Nasal cavity respiratory epithelium epithelial cell of viscerocranial mucosa (primary cell): ENCODE measurements at places on chromosomes 1 and 21. TPM values are rescaled to one million over a fixed set of nuclear protein-coding genes. Genes with fewer than 3 reads are reported as not detected.

The OTUD7B gene
- 19.5 and 24.9 TPM in 2 replicates for total RNA-seq

The ZNF695 gene
- 0.21 and 0.68 TPM in 2 replicates for total RNA-seq

The EPHB2 gene
- total RNA-seq = 3.4 and 83.6 TPM in 2 replicates

The KRTAP7-1 gene
- total RNA-seq = not detected in 2 replicates

The MAP3K21 gene
- total RNA-seq = 9.9 and 10.3 TPM in 2 replicates

The GBP4 gene
- under 0.01 and 0.36 TPM in 2 replicates for total RNA-seq

The ARL8A gene
- 29.4 and 45.3 TPM in 2 replicates for total RNA-seq

The TMPRSS3 gene
- total RNA-seq = 0.07 TPM in 1 of 2 replicates, not detected in the other

The SRP9 gene
- 192 and 219 TPM in 2 replicates for total RNA-seq

The UMODL1 gene
- total RNA-seq = 0.07 TPM in 1 of 2 replicates, not detected in the other

The ANGPTL1 gene
- total RNA-seq = not detected in 2 replicates

The SHE gene
- 0.07 TPM in 1 of 2 replicates, not detected in the other for total RNA-seq

The C1orf94 gene
- total RNA-seq = not detected in 2 replicates

The CELA2A gene
- total RNA-seq = not detected in 2 replicates

The WDTC1 gene
- total RNA-seq = 18.8 and 41.9 TPM in 2 replicates

The PDE4DIP gene
- total RNA-seq = 17.1 and 40.0 TPM in 2 replicates

The COL24A1 gene
- total RNA-seq = under 0.01 and 0.21 TPM in 2 replicates

The GPATCH2 gene
- total RNA-seq = 29.7 and 30.7 TPM in 2 replicates
